ENCODE measurements at places on chromosomes 1 and 21.

DNA sequence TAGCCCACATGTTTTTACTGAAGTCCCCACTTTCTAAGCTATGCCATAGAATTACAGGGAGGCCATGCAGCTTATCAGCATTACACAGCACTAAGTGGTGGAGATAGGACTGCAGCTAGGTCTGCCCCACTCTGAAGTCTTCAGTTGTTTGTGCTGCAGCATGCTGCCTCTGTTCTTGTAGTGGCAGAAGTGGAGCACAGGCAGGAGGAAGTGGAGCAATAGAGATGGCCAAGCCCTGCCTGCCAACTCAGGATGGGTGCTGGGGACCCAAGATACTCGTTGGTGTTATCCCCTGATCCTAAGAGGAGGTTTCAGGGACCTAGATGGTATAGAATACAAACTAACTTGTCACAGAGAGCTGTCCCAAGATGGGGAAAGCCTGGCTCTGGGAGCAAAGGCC is 12.9 kb downstream of the MRPL37 start:
- no peak for DNase-seq

DNA sequence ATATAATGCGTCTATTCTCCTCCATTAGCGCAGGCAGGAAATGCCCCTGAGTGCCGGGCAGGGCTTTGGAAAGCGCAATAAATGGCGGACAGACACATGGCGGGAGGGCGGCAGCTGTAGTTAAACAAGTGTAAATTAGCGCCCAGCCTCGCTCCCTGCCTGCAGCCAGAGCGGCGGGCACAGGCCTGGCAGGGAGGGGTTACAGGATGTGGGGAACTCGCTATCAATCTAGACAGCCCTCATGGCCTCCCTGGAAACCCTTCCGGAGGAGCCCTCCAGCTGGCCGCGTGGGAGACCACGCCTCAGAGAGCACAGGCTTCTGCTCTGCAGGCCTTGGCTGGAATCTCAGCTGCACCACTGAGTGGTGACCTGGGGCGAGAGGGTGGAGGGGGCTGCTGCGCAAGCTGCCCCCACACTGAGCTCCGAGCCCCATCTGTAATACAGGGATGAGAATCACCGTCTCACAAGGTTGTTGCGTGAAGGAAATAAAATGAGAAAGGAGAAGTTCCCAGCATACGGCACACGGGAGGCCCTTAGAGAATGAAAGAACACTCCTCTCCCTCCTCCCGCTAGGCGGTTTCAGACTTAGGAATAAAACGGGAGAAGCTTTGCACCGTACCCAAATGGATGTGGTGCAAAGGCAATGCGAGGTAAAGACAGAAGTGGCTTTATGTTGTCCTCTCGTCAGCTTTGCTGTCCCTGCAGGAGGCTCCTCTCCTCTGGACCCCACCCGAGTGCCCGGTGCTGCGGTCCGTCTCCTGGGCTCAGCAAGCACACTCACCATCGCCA is 167.2 kb upstream of the POU3F1 start:
- peak; percentile 7 for DNase-seq

DNA sequence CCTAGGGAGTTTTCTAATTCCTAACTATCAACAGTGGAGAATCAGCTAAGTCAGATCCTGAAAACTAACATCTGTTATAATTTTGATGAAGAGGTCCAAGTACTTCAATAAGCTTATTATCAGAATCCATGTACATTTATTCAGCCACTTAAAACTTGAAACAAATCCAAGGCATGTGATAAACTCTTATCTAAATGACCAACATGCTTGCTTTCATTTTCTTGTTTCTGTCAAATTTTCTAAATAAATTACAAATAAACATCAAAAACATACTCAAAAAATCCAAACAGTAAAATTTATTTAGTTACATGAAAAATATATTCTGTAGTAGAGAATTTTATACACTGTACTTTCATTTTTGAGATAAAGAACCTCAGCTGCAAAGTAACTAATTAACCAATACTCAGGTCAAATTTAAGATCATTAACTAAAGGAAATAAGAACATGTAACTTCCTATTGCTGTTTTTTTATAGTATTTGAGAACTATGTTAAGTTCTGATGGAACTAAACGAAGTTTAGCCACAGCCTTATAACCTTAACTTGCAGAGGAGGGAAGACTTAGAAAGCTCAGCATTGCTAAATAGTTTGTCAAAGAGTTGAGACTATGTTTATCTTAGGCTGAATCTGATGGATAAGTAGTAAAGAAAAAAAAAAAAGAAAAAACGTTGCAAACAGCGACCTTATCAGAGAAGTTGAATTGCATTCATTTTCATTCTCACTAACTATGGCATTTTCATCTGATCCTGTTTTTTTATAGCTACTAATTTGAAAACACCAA is 44.9 kb downstream of the SYNJ1 start:
- no peak for DNase-seq

DNA sequence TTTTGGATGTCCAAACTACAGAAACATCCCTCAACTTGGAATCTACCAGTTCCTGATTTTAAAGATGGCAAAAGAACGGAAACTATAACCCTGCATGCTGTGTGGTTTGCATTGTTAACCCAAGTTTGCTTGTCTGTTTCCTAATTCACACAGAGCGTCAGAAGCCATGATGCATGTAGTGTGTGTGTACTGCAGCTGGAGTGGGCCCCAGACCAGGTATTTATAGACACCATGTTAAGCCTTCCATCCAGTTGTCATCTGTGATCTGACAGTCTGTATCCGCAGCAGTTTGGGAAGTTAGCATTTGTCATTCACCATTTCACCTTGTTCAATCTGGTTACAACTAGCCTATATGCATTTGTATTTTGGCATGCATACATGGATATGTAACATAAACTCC is 27.7 kb upstream of the PLEKHM2 start:
- DNase-seq, result no peak

DNA sequence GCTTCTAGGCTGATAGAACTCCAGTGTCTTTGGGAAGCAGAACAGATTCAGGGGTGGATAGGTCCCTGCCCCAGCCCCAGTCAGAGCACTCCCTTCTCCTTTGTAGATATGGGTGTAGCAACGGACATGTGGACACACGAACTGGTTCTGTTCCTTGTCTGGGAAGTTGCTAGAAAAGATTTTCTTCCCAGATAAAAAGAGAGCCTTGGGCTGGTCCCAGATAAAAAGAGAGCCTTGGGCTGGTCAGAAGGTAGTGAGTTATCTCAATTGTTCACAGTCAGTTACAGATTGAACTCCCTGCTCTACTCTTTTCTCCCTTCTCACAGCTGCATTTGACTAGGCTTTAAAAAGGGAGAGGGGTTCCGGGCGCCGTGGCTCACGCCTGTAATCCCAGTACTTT is 7.4 kb upstream of the EFNA1 start:
- DNase-seq, result no peak

GRCh38 chr21:24445517-24445916 is 1161.8 kb downstream of the MRPL39 start:
- no peak for DNase-seq

DNA sequence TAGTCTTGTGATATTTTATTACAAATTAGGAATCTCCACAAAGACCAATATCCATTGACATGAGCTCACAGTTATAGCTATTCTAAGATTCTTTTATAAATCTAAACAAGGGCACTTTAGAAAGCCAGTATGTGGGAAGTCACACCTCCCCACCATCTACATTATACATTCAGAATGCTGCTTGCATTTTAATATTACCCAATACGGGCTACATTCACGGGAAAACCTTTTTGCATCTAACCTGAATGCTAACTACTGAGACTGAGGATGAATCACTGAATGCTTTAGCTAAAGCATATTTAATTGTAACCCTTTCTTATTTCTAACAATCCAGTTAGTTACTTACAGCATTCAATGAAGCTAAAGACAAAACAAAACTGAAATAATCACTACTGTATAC is 53.1 kb downstream of the PCSK9 start:
- DNase-seq, result no peak

- no peak for DNase-seq
Measured at GRCh38 chr1:219276049-219276738, 102.5 kb downstream of the LYPLAL1 start.

DNA sequence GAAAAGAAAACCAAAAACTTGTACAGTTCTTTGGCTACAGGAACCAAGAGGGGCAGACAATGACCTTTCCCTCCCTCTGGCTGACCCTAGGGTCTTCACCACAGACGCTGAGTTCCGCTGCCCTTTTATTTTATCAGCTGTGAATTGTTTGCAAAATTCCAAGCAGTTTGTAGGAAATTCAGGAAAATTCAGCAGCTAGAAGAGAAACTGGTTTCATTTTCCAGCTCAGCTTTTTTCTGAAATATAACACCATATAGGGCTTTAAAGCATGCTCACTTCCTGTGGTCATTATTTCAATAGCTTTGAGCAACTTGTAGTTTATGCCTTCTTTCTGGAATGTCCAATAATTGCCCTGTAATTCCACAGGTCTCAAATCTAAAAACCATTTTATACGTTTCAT is 5.5 kb upstream of the PIK3R3 start:
- DNase-seq, result no peak

DNA sequence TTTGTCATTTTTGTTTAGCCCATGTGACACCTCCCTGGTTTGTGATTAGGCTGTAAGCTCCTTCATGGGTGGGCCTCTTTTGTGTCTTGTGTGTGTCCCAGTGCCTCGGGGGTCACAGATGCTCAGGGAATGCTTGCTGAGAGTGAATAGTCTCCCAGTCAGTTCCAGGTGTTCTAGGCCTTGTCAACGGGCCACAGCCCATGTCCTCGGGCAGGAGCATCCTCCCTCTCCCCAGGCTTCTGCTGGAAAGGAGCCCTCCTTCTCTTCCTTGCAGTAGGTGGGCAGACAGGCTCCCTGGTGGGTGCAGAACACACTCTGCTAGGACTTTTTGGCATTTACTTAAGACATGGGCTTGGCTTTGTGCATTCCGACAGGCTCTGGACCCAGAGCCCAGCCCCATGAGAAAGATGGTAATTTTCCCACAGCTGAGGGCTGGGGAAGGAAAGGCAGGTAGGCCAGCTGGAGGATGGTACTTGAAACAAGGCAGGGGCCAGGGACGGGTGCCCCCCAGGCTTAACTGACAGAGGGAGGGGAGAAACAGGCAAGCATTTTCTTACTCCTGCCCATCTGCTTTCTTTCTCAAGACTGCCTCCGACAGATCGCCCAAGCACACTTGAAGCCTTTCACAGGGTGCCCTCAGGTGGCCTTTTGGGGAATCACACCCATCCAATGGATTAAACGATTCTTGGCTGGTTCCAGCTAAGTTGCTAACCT is 7.1 kb upstream of the CPLANE2 start:
- peak; percentile 77 for DNase-seq

- DNase-seq, result no peak
Measured at GRCh38 chr1:164768619-164769018, 209.6 kb downstream of the PBX1 start.

GRCh38 chr1:228043281-228043848 is 36.6 kb downstream of the WNT3A start:
- DNase-seq, result no peak

GRCh38 chr1:200262326-200262965 is 147.4 kb downstream of the ZNF281 start:
- peak; percentile 24 for DNase-seq

DNA sequence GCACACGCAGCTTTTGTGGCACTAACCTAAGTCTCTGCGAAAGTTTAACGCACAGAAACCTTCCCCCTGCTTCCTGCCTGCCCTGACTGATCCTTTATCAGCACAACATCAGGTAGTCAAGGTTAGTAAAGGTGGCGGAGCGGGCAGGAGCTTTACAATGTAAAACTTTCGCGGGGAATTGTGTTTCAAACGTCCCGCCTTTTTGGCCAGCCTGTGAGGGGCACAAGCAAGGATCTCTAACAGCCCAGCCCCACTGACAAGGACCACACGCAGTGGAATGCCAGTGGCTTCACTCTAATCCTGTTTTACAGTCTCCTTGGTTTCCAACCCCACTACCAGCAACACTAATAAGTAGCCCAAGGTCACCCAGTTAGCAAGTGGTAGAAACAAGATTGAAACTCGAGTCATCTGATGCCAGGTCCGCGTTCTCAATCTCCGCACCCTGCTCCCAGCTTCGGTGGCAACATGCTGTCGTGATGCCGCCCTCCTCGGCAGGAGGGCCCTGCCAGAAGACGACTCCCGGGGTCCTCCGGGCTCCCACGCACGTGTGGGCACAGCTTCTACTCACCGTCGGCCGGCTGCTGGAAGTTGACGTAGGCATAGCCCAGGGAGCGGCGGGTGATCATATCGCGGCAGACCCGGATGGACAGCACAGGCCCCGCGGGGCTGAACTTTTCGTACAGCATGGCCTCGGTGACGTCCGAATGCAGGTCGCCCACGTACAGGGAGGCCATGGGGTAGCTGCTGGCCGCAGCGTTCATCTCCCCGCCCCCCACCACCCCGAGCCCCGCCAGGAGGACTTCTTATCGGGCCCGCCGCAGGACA is 1.2 kb downstream of the PABPC4 start:
- peak; percentile 57 for DNase-seq

DNA sequence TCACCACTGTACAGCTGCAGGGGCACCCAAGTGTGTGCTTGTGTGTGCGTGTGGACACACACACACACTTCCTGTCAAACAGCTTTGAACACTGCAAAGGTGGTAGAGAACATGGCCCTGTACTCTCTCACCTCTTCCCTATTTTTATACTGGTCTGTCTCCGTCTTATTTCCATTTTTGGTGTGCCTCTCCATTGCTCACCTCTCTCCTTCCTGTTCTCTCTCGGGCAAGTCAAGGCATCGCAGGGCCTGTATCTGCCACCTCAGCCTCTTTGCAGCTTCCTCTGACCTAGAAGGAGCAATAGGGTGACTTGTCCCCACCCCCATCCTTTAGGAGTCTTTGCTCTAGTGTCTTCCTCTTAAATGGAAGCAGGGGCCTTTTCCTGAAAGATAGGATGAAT is 2.2 kb downstream of the SMCP start:
- no peak for DNase-seq

- DNase-seq, result no peak
Measured at GRCh38 chr1:78141531-78142231, 95.9 kb downstream of the GIPC2 start.

- no peak for DNase-seq
Measured at GRCh38 chr1:193333166-193333565, 146.8 kb upstream of the B3GALT2 start.

- peak; percentile 62 for DNase-seq
Measured at GRCh38 chr1:40185951-40186864, 25.0 kb downstream of the RLF start.

DNA sequence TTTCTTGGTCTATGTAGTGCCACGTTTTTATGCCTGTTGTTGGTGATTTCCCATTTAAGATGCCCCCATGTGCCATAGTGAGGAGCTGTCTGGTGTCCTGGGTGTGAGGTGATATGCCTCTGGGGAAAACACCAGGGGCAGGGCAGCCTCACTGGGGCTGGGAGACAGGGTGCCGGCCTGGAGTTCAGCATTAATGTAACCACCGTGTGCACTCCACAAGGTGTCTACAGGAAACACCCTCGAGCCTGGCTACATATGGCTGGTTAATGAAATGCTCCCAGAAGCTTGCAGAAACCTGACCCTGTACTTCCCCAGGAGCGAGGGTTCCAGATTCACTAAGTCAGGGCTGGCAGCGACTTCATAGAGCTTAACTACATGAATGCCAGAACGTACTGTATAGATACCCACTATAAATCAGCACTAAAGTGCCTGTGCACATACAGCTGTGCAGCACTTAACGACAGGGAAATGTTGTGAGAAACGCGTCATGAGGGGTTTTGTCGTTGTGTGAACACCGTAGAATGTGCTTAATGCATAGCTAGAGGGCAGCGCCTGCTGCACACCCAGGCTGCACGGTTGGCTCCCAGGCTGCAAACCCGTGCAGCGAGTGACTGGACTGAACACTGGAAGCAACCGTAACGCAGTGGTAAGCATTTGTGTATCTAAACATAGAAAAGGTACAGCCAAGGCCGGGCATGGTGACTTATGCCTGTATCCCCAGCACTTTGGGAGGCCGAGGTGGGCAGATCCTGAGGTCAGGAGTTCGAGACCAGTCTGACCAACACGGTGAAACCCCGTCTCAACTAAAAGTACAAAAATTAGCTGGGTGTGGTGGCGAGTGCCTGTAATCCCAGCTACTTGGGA is 10.4 kb downstream of the TFF2 start:
- no peak for DNase-seq

- no peak for DNase-seq
Measured at GRCh38 chr1:99771513-99771918, 5.1 kb upstream of the FRRS1 start.
